ENCODE measurements at places on chromosomes 11 and 22.

DNA sequence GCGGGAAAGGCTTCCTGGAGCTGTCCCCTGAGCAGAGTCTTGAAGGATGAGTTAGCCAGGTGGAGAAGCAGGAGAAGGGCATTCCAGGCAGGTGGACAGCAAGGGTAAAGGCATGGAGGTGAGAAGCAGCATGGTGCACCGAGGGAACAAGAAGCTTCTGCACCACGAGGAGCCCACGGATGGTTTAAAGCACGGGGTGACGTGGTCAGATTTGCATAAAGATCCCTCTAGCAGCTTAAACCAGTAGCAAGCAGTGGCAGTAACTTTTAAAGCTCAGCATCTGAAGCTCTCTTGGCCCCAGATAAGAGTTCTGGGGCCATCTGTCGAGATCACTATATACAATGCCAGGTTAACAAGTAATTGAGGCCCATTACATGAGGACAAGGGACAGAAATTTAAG is 36.8 kb downstream of the SERPINH1 start:
- no peak for DNase-seq

- no peak for DNase-seq
Observed at GRCh38 chr22:43236411-43237166, 49.7 kb upstream of the TTLL12 start.

GRCh38 chr11:82988936-82989627 is 82.6 kb downstream of the RAB30 start:
- no peak for DNase-seq

DNA sequence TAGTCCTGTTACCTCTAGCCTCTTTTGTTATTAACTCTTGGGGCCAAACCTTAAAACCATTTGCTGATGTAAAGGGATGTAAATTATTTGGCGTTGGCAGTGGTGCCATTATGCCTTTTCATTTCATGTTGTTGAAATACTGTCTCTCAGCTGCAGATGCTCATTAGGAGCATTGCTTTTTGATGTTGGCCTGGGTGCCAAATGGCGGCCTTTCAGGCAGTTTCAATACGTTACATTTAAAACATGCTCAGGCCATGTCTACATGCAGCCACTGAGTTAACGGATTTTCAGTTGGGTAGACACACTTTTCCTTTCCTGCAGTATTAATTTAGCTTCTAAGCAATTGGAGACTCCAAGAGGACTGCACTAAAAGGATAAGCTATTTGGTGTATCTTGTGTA is 5.3 kb downstream of the NCAM1 start:
- no peak for DNase-seq

GRCh38 chr11:57309106-57310059 is 15.4 kb downstream of the TNKS1BP1 start:
- no peak for DNase-seq

Measured in CD4-positive, alpha-beta T cell treated with Interleukin-12 subunit alpha and Interleukin-12 subunit beta, for 1 hour (primary cell).